Stimulated activated naive CD8-positive, alpha-beta T cell treated with anti-CD3 and anti-CD28 coated beads, Interleukin-15, Interleukin-2, amounts not matched to agents 100 U/mL and 50 U/mL, for 24 hours (primary cell): ENCODE measurements at places on chromosomes 1 and 21.

GRCh38 chr1:88321706-88322105 is 362.4 kb upstream of the PKN2 start:
- no peak for DNase-seq

GRCh38 chr1:227032396-227032795 is 92.3 kb downstream of the COQ8A start:
- DNase-seq, result no peak

DNA sequence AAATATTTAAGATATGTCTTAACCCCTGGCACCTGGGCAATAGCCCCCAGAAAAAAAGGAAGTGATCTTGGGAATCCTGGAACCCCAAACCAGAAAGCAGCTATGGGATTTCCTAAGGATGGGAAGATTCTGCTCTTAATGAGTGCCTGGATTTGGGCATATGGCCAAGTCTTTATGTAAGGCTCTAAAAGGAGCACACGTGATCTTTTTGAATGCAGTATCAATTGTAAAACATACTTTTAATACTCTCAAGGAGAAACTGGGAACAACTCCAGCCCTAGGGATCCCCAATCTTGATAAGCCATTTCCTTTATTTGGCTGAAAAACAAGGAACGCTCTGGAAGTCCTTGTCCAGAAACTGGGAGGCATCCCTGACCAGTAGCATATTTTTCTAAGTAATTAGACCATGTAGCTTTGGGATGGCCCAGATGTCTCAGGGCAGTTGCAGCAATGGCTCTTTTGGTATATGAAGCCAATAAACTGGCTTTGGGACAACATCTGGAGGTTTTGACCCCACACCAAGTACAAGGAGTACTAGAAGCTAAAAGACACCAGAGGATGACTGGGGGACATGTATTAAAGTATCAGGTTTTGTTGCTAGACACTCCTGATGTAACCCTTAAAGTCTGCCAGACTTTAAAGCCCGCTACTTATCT is 80.9 kb upstream of the KIAA0040 start:
- no peak for DNase-seq

DNA sequence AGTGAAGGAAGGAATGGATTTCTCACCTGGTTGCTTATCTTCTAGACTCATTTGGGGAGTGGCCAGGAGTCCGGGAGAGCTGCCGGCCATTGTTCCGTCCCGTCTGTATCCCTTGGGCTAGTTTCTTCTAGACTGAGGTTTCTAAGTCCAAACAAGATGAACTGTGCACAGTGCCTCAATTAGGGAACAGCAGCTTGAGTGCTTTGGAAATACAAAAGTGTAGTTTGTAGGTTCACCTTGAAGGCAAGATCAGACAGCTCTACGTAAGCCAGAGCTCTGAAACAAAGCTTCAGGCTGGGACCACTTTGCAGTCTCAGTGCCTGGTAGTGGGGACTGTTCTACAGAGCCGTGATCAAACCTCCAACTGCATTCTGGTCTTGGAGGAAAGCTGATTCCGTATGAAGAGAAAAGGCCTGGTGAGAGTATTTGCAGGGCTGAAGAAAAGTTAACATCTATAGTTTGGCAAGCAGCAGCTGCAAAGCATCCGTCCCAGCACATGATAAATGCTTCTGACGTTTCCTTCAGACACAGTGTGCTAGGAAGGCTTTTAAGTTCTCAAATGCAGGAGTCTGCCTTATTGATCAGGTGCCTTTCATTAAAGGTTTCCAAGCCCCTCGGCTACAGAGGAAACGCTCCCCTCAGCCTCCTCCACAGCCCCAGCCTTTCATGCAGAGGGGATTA is 432.8 kb downstream of the KIF26B start:
- no peak for DNase-seq

- no peak for DNase-seq
These were observed at the start of gene ANXA9 for GRCh38 chr1:150981805-150982712. TSS of gene ANXA9 (plus strand) at chr1:150982292. CDS start at chr1:150983106, 814 bp downstream.

DNA sequence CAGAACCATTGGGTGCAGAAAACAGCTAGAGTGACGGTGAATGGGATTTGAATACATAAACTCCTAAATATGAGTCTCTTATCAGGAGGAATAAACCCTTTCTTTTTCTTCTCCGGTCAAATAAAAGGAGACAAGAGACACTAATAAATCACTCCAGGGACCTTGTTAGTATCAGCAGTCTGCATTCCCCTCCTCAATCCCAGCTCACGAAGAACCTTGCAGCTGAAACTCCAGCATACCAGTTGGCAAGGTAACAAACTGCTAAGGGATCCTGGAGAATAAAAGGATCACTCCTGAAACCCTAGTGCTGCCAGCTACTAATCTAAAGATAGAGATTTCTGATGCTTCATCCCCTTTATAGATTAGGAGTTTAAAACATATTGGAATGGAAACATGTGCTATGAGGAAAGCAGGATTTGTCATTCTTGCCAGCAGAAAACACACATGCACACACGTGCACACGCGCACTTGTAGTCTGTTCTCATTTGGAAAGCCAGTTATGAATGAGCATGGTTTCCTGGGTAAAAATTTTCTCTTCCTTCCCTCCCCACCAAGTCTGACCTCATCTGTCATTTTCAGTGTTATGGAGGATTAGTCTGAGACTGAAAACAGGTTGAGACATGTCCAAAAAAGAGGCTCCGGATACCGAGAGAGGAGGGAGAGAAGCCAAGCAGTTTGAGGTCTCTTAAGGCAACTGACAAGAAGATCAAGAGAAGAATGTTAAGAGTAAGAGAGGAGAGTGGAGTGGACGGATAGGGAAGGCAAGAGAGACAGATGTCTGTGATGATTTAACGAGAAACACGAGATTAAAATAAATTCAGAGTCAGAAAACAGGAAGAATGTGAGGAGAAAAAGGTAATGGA is 10.9 kb downstream of the IER5 start:
- peak; percentile 35 for DNase-seq

DNA sequence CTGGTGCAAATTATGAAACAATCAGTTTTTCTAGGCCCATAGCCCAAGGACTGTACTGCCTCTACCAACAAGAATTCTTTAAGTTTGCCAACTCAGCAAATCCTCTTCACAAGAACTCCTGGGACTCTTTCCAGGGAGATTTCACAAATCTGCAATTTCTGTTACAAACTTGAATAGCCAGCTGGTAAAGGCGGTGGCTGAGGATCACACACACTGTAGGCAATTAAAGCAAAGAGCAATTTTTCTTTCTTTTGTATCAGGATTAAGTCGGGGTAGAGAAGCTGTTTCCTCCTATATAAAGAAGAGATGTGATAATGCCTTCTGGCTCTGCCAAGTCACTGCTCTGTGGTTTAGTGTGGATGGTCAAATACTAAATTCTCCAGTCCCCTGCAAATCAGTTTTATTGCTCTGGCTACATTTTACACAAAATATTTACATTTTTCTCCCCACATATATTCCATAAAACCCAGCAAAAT is 1.7 kb downstream of the ALDH9A1 start:
- DNase-seq, result no peak

GRCh38 chr1:223844787-223845036 is 1.0 kb downstream of the TP53BP2 start:
- DNase-seq, result peak; percentile 66

DNA sequence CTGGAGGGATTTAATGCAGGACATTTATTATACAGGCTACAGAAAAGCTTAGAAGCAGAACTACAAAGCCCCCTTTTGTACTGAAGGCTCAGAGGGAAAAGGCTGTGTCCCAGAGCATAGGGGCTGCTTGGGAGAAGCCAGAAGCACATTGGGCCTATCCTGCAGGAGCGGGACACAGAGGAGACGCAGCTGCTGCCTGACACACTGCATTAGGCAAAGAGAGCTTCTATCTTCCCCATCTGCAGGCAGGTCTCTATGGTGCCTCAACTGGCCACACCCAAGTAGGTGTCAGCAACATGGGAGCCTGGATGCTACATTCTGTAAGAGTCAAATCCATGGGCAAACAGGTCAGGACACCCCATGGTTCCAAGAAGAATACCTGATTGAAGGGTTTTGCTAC is 595.9 kb downstream of the AJAP1 start:
- no peak for DNase-seq

DNA sequence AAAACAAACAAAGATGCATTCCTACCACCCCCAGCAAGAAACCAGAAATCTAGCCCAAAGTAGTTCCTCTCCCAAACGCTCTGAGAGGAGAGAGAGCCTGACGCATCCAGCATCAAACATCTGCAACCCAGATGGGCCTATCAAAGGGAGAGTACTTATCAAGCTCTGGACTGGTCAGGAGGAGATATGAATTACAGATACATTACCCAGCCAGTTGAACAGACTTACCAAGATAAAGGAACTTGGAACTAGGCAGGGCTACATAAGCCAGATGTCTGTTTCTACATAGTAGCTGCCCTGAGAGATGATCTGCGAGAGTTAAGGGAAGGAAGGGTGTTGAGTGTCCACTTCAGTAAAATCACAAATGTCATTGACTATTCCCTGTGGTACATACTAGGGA is 138.4 kb downstream of the PAPPA2 start:
- DNase-seq, result no peak

DNA sequence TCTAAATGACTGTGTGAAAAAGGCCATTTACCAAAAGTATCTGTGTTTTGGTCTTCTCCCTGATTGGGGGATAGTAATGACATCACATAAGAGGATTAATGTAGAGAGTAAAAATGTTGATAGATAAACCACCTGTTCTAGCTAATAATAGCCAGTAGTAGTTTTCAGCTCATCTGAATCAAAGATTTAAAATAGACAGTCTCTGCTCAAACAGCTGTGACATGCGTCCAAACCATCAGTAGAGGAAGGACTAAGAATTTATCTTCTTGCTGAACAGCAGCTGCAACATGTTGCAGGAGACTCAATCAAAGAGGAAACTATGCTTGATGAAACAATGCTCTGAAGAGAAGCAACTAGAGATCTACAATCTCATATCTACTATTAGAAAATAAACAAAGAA is 21.4 kb downstream of the TMPRSS15 start:
- DNase-seq, result no peak

DNA sequence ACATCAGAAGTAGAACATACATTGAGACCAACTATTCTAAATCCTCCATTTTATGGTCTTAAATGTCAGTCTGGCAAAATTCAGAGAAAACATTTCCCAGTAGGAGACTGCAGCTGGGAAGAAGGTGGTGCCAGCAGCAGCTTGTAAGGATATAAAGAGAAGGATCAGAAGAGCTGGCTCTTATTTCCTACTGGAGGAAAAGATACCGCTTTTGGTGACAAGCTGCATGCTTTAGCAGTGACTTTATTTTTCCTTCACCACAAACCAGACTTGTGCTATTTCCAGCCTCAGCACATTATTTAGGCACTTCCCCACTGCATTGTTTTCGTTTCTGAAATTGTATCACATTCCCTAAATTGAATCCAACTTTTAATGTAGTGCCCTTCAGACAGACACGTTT is 28.4 kb downstream of the RNF11 start:
- no peak for DNase-seq

- peak; percentile 6 for DNase-seq
These were observed 95.3 kb downstream of the FOXD2 start for GRCh38 chr1:47532921-47533792.

GRCh38 chr1:235068158-235069121 is 60.2 kb downstream of the TOMM20 start:
- DNase-seq, result no peak

DNA sequence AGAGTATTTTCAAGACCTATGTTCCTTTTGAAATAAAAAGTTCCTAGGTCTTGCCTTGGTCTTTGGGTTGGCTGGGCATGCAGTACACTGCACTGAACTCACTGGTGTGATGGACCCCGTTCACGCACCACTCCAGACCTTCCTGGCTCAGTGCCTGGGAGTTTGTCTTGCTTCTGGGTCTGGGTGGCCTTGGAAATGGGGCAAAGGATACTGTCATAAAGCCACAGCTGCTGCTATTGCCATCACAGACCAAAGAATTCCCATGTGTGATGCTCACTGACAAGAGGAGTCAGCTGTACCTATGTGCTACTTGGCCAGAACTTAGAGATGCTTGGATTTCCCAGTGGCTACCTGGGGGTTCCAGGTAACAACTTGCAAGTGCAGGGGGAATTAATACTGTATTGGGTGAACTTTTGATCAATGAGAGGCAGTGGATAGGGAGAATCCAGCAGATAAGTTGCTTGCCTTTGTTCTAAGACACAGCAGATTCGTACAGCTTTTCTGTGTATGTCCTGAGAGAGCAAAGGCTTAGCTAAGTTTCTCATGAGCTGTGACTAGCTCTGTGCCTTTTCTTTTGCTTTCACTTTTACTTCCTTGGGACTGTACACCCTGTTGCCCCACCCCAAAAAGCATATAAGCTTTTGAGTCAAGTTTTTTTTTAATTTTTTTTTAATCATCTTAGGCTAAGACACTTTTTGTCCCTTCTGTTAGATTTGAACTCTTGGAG is 115.3 kb downstream of the RUNX1 start:
- no peak for DNase-seq

DNA sequence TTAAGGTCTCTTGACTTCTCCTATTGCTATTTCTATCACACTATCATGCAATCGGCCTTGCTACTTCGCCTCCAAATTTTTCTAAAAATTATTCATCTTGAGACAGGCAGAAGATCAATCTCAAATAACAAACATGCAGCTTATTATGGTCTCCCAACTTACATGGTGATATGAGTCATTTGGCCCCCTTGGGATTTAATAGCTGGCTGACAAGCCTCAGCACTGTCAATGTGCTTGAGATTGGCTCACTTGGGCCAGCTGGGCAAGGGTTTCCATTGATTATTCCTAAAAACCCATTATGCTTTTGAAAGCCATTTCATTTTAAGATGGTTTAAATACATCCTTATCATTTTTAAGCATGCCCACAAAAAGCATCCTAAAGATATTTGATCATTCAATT is 224.5 kb upstream of the NFIA start:
- no peak for DNase-seq

GRCh38 chr1:40794974-40795715 is 11.6 kb downstream of the KCNQ4 start:
- DNase-seq, result peak; percentile 40

GRCh38 chr1:185627171-185627570 is 107.0 kb upstream of the HMCN1 start:
- no peak for DNase-seq

DNA sequence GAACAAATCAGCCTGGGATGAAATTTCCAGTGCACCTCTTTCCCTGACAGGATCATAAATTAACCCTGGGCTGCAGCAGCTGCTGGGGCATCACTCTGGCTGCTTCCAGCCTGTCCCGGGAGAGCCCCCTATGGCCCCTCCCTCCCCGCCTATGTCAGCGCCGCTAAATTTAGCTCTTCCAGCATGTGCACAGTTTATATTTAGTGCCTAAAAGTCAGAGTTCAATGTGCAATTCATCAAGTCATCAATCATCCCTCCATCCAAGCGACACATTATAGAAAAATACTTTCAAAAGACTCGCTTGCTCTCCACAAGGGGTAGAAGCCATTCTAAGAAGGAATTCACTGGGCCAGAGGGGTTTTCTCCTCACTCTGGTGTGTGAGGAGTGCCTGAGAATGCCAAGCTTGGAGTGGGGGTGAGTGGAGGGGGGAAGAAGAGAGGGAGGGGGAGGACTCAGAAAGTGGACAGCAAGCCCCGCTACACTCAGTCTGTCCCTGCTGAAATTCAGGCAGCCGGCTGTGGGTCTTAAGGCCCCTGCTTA is 37.4 kb downstream of the XCL1 start:
- DNase-seq, result no peak

- DNase-seq, result no peak
These were observed 74.5 kb downstream of the FOXJ3 start for GRCh38 chr1:42260376-42261070.
